ENCODE measurements at places on chromosomes 7 and 10. TPM values are rescaled to one million over a fixed set of nuclear protein-coding genes. Genes with fewer than 3 reads are reported as not detected.
A peak's percentile ranks its signal among the peaks of the same experiment; 100 is the strongest.

GRCh38 chr10:69065406-69066361 is 22.2 kb upstream of the SRGN start:
- DNase-seq, result peak; percentile 20
- no peaks in the 10 kb centered on the region for H3K27me3 ChIP-seq
- no peak overlapping the region for H3K4me3 ChIP-seq
- H3K4me1 ChIP-seq, result peaks cover 12% of the 10 kb centered on the region

TMEM196 gene
- not detected for total RNA-seq

DNA sequence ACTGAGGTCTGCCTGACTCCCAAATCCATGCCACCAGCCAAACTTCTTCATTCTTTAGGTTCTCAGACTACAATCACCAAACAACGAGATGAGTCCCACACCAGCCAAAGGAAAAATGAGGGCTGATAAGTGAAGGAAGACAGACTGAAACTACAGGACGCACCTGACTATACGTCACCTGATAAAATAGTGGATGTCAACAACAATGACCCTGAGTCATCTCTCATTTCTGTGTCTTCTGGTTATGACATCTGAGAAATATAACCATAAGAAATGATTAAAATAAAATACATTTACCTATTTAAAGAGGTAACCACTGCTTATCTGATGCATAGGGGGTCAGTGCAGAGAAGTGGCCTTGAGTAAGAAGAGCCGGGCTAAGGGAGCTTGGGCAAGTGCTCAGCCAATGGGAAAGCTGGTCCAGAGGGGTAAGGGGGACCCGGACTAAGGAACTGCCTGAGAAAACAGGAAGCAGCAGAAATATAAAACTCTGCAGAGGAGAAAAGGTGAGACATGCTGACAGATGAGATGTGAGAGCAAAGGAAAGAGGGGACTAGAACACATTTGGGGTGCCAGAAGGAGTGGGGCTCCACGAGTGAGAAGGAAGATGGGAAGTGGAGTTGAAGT is 51.8 kb downstream of the HIPK2 start:
- H3K4me1 ChIP-seq, result peaks cover 58% of the 10 kb centered on the region
- H3K36me3 ChIP-seq, result no peaks in the 10 kb centered on the region
- H3K27me3 ChIP-seq, result no peaks in the 10 kb centered on the region
- no peak overlapping the region for H3K27ac ChIP-seq
- no peak overlapping the region for H3K4me3 ChIP-seq

LGI1 gene
- not detected for total RNA-seq

GRCh38 chr10:128825626-128826025 is 641.4 kb upstream of the MGMT start:
- no peaks in the 10 kb centered on the region for H3K36me3 ChIP-seq
- no peak overlapping the region for H3K27ac ChIP-seq
- no peak for DNase-seq
- no peaks in the 10 kb centered on the region for H3K4me1 ChIP-seq
- no peak overlapping the region for H3K4me3 ChIP-seq

DNA sequence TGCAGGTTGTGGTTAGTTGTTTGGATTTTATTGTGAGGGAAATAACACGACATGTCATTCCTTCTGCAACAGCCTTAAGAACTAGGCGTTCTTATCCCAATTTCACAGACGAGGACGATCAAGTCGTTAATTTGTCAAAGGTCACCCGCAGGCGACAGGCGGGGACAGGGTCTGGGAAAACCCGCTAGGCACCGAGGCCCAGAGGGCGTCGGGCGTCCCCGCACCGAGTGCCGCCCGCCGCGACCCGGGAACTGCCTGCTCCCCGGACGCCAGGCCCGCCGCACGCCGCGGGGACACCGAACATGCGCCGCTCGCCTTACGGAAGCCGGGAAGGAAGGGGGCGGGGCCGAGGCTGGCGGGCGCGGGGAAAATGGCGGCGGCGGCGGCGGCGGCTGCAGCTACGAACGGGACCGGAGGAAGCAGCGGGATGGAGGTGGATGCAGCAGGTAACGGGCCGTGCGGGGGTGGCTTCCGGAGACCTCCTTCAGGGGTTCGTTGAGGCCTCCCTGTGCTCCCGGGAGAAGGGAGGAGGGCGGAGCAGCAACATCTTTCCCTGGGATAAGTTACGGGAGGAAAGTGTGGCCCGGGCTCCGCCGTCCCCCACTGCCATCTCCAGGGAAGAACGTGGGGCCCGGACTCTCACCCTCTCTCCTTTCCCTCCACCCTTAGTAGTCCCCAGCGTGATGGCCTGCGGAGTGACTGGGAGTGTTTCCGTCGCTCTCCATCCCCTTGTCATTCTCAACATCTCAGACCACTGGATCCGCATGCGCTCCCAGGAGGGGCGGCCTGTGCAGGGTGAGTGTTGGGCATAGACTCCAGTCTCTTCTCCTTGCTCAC is at the start of gene COPS6:
Gene COPS6, plus strand, starts transcription at position 349 of the 837 bp plus-strand sequence. Its CDS starts 22 bp downstream, at position 371.
- peak within 1 kb of the TSS; percentile 76 for H3K4me3 ChIP-seq
- H3K36me3 ChIP-seq, result peaks cover 11% of the 10 kb centered on the region
- peak; percentile 81 for DNase-seq
- H3K27me3 ChIP-seq, result no peaks in the 10 kb centered on the region

DNA sequence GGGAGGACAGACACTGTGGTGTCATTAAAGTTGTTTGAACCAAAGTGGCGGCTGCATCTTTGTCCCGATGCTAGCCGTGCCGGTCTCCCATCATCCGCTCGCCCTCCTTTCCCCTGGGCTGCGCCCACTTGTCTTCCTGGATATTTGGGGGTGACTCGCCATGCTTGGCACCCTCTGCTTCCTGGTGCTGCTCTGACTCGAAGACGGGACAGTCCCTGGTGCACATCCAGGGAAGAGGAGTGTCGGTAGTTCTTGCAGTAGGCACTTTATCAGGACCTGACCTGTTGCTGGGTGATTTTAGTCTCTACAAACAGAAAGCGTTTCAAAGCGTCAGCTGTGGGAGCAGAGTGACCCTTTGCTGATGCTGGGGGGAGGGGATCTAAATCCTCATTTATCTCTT is 68.3 kb upstream of the DNAJB6 start:
- no peaks in the 10 kb centered on the region for H3K36me3 ChIP-seq
- no peak overlapping the region for H3K27ac ChIP-seq
- H3K4me3 ChIP-seq, result no peak overlapping the region
- H3K4me1 ChIP-seq, result peaks cover 25% of the 10 kb centered on the region

PPP1R3A gene
- not detected for total RNA-seq

- no peaks in the 10 kb centered on the region for H3K27me3 ChIP-seq
- H3K36me3 ChIP-seq, result no peaks in the 10 kb centered on the region
- DNase-seq, result no peak
- H3K4me1 ChIP-seq, result no peaks in the 10 kb centered on the region
Observed at GRCh38 chr10:131260452-131261211, 50.9 kb downstream of the TCERG1L start.

VPS37D gene
- 1.3 TPM for total RNA-seq

Data from body of pancreas (tissue), 4 donors.